IMR-90 (cell line): ENCODE measurements at places on chromosomes 5 and 9.
A peak's percentile ranks its signal among the peaks of the same experiment; 100 is the strongest.

DNA sequence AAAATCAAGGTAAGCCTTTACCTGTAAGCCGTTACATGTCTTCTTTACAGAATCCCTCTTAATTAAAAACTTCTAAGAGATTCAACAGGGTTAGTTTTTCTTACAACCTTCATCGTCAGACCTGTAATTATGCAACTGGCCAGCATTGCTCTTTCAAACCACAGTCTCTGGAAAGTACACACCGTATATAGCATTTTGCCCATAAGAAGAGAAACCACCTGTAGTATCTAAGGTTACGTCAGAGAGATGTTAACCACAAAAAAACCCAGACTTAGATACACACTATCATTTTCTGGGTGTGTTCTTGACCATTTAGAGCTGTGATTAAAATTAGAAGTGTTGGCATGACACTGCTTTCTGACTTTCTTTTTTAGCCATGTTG lies 140.0 kb downstream of the MUSK start:
- DNase-seq = no peak

DNA sequence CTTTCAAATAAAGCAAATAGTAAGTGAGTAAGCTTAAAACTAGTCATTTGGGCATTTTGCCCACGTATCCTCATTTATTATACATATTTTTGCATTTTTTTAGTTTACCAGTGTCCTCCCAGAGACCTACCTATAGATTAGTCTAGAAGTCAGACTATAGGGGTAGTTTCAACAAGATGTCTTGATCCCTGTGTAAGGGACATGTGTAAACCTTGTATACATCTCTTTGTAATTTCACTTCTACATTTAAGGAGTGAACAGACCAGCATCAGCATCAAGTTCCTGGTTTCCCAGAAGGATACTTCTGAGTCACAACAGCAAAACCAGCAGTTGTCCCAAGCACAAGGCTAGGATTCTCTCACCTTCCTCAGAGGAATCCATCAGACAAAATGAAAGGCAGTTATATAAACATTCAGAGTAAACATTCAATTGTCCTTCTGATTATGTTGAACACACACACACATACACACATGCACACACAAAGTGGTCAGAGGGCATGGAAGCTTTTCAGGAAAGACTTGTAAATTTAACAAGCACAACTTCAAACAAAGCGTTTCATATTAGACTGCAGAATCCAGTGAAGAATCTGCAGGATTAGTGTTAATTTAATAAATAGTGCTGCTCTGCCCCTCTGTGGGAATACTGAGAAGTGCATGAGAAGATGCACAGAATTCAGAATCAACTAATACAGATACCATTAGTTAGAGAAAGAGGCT lies 55.4 kb downstream of the HINT1 start:
- DNase-seq = peak; percentile 33

GRCh38 chr5:168291964-168292785 lies 730 bp downstream of the WWC1 start:
- DNase-seq = peak; percentile 43

- peak; percentile 12 for DNase-seq
Measured at GRCh38 chr5:14776602-14777001, 95.0 kb downstream of the ANKH start.

DNA sequence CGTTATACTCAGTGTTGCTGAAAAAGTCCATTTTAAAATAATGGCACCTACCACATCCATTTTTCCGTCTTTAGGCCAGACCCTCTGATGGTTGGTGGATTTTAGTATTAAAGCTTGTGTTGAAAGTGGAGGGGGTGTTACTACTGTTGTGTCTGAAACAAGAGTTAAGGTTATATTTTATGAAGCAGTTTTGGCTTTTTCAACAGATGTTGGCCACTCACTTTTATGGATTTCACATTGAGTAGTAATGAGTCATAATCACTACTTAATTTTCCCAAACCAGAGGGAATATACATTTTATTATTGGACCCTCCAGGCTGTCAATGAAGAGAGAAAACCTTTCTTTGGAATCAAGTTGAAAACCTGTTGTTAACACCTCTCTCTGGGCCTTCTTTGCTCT lies 88.0 kb downstream of the TRIO start:
- DNase-seq = peak; percentile 54

DNA sequence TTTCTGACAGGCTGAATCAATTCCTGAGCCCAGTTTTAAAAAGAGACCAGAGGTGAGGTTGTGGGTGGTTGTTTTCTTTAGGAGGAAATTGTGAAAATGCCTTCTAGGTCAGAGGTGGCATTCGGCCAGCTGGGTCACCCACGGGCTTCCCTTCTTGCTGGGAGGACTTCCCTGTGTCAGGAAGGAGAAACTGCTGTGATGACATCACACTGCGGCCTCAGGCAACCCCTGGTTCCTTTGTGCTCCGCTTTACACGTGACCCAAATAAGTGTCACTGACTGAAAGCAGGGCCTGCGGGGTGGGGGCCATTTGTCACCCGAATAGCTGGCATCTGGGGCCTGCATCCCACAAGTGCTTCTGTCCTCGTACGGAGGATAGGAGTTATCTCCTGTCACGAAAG lies 39.7 kb downstream of the FABP6 start:
- peak; percentile 91 for DNase-seq

GRCh38 chr5:143119291-143119769 lies 284.2 kb downstream of the NR3C1 start:
- DNase-seq = peak; percentile 35

DNA sequence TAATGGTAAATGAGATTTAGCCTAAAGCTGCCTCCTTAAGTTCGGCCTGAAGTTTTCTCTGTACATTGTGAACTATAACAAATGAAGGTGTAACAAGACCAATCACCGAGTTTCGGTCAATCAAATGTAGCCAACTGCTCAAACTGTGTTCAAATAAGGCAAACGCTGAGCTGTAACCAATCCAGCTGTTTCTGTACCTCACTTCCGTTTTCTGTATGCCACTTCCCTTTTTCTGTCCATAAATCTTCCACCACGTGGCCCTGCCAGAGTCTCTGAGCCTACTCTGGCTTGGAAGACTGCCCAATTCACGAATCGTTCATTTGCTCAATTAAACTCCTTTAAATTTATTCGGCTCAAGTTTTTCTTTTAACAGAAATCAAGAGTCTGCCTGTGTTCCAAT lies 193.5 kb upstream of the KLF9 start:
- DNase-seq = no peak

DNA sequence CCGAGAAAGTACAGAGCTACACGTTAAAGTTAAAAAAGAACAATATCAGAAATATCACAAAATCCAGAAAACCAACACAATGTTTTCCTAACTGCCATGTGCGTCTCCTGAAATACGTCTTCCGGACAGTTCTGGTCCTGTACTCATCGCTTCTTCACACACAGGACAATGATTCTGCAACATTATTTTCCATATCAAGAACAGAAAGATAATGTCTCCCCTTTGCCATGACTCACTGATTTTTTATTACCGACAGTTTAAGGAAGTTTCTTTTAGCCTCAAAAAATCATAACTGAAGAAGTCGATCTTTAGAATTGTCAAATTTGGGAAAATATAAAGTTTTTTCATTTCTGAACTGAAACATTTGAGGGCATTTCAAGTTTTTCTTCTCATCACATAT lies 2.5 kb downstream of the TBC1D9B start:
- DNase-seq = no peak

- DNase-seq = no peak
Measured at GRCh38 chr5:21199087-21199486, 1211.1 kb upstream of the CDH18 start.

GRCh38 chr5:82355053-82355452 lies 76.9 kb upstream of the RPS23 start:
- no peak for DNase-seq

GRCh38 chr9:133709015-133709611 lies 29.0 kb downstream of the SARDH start:
- no peak for DNase-seq

DNA sequence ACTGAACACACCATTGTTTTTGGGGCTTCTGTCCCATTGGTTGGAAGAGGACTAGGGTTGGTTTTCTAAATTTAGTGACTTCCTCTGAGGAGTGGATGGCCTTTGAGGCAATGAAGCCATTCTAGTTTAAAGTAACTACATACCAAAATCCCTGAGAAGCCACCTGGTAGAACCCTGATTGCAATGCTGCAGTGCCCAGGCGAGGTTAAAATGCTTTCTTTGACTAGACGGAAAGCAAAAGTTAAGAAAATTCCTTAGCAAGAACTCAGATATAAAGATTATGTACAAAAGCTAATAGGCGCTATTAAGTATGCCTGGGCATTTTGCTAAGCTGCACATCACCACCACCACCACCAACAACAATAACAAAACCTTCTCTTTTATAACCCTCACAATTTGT lies 20.6 kb downstream of the GLRX start:
- DNase-seq = no peak

DNA sequence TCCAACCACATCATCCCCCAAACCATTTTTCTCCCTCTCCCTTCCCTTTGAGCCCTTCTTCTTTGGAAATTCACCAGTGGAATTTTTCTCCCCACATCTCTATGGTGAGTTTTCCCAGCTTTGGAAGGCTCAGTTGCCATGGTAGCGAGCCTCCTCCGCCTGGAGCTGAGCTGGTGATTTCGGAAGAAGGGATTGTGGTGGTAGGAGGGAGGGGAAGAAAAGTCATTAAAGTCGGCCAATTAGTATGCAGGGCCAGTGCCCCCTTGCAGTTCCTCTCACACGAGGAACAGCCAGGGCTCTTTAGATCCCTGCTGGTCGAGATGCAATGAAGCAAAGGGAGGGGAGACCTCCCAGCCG lies 322.0 kb downstream of the NTRK2 start:
- DNase-seq = no peak

DNA sequence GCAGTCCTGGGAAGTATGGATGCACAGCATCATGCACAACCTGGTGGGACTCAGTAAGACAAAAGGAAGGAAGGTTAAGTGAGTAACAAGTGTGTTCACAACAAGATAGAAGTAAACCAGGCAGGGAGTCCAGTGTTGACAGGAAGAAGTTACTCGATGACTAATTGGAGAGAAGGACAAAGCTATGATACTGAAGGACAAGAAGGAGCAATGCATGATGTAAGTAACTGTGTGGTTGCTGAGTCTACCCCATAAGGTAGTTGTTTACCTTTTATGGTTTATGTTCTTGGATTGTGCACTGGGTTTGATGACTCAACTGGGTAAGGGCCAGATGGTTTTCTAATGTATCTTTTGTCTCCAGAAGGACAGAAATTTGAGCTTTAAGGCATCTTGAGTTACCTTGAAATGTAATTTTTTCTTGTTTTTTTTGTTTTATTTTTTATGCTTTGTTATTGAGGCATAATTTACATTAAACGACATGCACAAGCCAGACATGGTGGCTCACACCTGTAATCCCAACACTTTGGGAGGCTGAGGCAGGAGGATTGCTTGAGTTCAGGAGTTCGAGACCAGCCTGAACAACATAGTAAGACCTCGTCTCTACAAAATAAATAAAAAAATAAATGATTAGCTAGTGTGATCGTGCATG lies 89.2 kb upstream of the CAST start:
- DNase-seq = peak; percentile 99

DNA sequence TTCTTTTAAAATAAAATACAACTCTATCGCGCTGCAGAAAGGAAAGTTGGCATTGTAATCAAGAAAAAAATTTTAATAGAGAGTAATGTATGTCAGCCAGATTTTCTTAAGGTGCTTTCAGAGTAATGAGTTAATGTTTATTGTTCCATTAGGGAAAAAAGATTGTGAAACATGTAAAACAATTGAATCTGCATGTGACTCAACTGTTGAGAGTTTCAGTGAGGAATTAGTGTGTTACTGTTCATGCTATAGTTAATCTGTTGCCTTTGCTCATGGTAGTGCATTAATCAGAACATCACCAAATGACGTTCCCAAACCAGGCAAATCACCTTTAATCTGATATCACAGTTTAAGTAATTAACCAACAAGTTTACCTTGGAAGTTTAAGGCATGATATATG lies 600.5 kb downstream of the NR2F1-AS1 start:
- peak; percentile 8 for DNase-seq

GRCh38 chr5:55933377-55934114 lies 61.2 kb downstream of the IL6ST start:
- DNase-seq = no peak

- no peak for DNase-seq
Measured at GRCh38 chr5:88886746-88887341, 3.9 kb upstream of the MEF2C start.

GRCh38 chr5:83701886-83702285 lies 18.8 kb downstream of the HAPLN1 start:
- DNase-seq = peak; percentile 6
